ENCODE measurements at places on chromosomes 5 and 9. TPM values are rescaled to one million over a fixed set of nuclear protein-coding genes. Genes with fewer than 3 reads are reported as not detected.

GRCh38 chr5:73229271-73229670 lies 56.3 kb downstream of the TMEM174 start:
- DNase-seq: no peak

GRCh38 chr5:74465724-74466123 lies 174.8 kb downstream of the ENC1 start:
- DNase-seq: no peak

- no peak for DNase-seq
Measured at GRCh38 chr5:178474562-178475184, 115.5 kb downstream of the COL23A1 start.

GRCh38 chr9:22405869-22406659 lies 40.6 kb upstream of the DMRTA1 start:
- no peak for DNase-seq

- DNase-seq: peak; percentile 7
Measured at GRCh38 chr5:72194846-72195245, 87.6 kb downstream of the MAP1B start.

DNA sequence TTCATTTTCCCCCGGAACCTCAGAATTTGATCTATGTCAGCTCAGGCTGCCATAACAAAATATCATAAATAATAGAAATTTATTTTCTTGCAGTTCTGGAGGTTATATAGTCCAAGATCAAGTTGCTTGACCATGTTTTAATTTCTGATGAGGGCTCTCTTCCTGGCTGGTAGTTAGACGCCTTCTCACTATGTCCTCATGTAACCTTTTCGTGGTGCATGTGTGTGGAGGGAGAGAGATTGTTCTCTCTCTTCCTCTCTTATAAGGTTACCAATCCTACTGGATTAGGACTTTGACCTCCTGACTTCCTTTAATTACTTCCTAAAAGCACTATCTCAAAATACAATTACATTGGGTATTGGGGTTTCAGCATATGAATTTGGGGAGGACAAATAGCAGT lies 198.6 kb downstream of the SH3GL2 start:
- DNase-seq: no peak

PAPPA gene
- total RNA-seq: 0.82 TPM

BARX1 gene
- total RNA-seq: 0.18 TPM

CCDC180 gene
- 2.0 TPM for total RNA-seq

OSMR gene
- total RNA-seq: 6.9 TPM
